Activated CD4-positive, alpha-beta T cell treated with anti-CD3 and anti-CD28 coated beads for 4 hours (primary cell): ENCODE measurements at places on chromosomes 7 and 10.

DNA sequence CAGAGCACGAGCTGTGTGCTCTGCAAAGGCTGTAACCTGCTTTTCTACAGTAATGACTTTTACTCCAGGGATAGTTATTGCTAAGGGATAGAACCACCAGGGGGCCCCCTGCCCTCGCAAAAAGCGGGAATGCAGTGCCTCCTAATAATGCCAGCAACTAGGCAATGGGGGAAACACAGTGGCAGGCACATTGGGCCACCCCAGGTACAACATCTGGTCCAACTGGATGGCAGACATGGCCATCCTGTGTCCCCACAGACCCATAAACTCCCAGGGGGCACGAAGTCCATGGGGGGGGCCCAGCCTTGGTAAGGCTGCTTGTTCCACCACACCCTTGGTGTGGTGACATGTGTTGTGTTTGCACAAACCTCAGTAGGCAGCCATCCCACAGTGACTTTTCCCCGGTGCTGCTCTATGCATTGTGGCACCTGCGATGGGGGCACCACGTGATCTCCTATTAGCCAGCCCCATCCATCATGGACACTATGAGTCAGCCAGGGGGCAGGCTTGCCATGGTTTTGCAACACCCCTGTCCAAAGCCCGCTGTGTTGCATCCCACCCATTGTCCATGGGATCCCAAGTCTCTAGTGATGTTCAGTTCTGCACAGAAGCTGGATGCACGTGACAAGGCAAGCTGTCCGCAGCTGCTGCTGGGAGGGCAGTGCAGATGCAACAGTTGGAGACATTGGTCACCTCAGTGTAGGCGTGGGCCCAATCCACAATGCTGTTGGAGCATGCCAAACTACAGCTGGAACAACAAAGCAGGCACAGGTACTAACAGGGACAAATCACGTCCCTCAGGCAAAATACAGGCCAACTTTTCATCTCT is 84.0 kb downstream of the ANLN start:
- DNase-seq = no peak

GRCh38 chr10:50275650-50276235 is 24.4 kb upstream of the ASAH2 start:
- DNase-seq = no peak

DNA sequence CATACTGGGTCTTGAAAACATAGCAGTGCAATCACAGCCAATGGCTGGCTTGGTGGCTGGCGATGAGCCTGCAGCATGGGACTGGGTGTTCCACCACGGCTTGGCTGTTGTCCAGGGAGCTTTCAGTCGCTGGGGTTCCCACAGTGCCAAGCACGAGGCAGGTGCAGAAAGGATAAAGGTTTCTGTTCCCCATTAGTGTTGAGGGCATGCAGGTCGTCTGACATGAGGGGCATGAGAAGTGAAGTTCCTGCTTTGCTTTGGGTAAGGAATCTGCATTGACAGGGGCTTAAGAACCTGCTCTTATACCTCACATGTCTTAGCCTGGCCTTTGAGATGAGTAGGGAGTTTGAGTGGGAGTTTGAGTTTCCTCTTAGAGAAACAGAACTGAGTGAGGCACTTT is 9.0 kb upstream of the CFTR start:
- DNase-seq = no peak

- no peak for DNase-seq
Observed at GRCh38 chr10:129626309-129626708, 159.3 kb downstream of the MGMT start.
